ENCODE measurements at places on chromosomes 3 and 15.
A peak's percentile ranks its signal among the peaks of the same experiment; 100 is the strongest.

DNA sequence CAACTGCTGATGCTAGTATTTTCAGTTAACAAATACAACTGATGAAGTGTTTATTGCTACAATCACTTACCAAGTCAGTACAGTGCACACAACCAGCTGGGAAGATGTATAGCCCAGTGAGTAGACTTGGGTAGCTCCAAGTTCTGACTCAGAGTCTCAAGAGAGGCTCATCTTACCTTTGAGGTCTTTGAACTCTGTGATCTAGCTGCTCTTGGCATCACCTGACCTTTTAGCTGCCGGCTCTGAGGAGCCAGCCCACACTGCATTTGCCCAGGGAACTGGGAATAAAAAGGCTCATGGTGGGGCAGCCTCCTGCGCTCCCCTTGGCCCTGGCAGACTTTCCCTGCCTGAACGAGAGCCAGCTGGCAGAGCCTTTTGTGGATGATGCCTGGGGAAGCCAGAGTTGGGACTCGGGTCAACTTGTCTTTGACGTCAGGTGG lies 82.6 kb downstream of the CEMIP start:
- DNase-seq = no peak

GRCh38 chr15:37015035-37015434 lies 85.3 kb downstream of the MEIS2 start:
- DNase-seq = peak; percentile 35

DNA sequence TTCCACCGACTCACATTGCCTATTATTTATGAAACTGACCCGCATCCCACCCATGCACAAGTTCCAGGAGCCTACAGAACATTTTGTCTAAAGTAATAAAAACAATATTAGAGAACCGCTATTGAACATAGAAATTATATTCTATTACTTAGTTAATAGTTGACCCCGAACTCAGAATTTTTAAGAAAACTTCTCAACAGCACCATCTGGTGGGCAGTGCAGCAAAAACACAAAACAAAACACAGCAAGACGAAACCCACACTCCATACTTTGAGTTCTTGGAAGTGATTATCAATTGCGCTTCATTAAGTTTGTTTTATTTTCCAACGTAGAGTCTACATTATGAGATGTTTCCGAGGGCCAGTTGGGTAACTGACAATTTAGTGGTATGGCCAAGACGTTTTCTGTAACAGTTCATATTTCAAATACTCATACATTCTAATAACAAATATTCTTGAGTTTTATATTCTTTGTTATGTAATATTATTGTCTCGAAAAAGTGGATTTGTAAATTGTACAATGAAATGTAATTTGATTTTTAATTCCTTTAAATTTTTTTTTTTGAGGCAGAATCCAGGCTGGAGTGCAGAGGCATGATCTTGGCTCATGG lies 24.0 kb upstream of the C3orf70 start:
- no peak for DNase-seq

DNA sequence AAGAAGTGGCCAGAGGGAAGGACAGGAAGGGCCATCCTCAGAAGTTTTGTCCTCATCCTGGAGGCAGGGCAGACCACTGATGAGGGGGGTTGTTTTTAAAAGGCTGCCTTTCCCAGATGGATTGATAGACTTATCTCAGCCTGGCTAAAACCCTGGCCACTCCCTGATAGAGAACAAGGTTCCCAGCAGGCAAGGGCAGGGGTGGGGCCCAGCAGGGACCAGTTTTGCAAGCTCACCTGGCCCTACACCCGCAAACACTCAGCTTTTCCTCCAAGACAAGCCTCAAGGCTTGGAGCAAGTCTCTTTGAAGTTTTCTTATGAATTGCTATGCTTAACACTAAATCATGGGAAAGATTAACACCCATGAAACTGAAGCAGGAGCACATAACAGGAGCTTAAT lies 9.1 kb downstream of the LIPC start:
- DNase-seq = no peak

DNA sequence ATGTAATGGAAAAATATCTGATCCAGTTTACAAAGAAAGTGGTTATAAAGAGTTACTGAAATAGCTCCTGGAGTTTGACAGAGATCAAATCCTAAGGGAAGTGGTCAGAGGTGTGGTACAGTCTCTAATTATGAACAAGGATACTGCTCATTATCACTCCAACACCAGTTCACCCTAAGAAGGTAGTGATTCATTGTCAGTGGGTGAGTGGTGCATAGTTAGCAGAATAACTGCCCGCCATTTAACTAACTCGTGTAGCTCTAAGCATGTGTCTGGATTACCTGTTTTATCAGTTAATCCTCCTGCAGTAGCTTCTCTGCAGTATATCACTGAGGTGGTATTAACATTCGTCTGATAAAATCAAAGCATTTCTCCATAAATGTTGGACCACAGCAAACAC lies 700.1 kb downstream of the NLGN1 start:
- DNase-seq = no peak

GRCh38 chr15:66698318-66698961 lies 3.6 kb upstream of the SMAD6 start:
- DNase-seq = peak; percentile 57

DNA sequence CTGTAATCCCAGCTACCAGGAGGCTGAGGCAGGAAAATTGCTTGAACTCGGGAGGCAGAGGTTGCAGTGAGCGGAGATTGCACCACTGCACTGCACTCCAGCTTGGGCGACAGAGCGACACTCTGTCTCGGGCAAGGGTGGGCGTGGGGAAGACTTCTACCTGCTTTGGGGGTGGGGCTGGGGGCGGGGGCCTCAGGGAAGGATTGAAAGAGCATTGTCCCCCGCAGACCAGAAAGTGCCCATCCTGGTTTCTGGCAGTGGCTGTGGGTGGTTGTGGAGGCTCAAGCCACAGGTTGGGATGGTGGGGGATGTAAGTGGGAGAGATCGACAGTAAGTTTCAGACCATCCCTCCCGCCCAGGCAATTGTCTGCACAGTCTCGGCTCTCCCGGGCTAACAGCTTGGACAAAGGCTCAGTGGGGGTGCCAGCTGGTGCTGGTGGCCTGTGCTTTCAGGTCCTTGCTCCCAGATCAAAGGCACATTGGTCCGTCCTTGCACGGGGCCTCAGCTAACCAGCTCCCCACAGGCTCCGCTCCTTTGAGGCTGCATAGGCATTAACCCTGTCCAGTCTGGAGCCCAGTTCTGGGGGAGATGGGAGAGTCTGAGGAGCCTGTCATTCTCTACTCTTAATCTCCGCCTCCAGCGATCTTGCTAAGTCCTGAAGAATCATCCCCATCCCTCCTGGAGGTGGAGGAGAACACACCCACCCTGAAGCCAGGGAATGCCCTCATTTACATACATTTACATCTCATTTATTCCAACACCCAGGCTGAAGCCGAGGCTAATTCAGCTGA lies 8.6 kb downstream of the SCN5A start:
- DNase-seq = no peak

- DNase-seq = no peak
Observed at GRCh38 chr15:77597804-77598453, 34.8 kb downstream of the LINGO1 start.

- no peak for DNase-seq
Observed at GRCh38 chr3:110774496-110775265, 296.9 kb upstream of the NECTIN3 start.

DNA sequence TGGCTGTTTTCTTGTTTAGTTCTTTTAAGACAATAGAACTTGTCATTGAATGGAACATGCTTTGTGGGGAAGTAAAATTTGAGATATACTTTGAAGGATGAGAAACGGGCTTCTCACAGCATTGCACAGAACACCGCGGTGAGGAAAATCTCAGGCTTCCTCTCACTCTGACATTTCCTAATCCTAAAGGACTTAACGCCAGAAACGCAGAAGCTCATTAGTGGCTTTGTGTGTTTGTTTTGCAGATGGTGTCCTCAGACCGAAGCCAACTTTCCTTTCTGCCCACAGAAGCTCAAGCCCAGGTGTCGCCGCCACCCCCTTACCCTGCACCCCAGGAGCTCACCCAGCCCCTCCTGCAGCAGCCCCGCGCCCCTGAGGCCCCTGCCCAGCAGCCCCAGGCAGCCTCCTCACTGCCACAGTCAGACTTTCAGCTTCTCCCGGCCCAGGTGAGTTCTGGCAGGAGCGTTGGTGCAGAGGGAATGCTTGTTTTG lies 78.9 kb upstream of the BLM start:
- no peak for DNase-seq

- no peak for DNase-seq
Observed at GRCh38 chr3:140570602-140571001, 107.3 kb upstream of the TRIM42 start.

DNA sequence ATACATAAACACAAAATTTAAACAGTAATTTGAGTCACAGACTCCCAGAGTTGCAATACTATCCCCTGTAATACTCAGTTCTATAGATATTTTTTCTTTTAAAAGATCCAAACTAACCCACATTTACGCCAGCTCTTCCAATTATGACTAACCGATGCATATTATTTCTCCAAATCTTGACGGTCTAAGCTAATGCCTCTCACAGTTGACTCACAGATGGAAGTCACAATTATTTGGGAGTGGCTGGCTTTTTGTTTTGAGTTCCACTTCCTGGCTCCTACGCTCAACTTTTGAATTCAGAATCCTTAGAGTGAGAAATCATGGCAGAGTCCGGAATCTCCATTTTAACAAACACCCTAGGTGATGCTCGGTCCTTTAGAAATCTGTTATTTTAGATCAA lies 749.9 kb downstream of the FHIT start:
- DNase-seq = no peak

- no peak for DNase-seq
Observed at GRCh38 chr3:187920913-187921312, 175.6 kb upstream of the BCL6 start.

DNA sequence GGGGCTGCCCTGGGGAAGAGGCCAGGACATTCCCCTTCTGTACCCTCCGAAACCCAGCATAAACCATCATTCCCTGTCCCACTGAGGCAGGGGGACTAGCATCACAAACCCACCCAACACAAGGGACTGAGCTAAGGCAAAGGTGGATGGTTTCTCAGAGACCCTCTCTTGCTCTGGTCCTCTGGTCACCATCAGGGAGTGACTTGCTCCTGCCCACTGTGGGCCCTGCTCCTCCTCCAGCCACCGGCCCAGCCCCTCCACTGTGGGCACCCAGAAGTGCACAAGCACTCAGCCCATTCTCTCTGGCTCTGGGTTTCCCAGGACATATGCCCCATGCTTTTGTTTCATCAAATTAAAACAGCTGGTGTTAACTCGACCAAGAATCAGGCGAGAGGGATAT lies 44.9 kb downstream of the PTH1R start:
- DNase-seq = no peak

DNA sequence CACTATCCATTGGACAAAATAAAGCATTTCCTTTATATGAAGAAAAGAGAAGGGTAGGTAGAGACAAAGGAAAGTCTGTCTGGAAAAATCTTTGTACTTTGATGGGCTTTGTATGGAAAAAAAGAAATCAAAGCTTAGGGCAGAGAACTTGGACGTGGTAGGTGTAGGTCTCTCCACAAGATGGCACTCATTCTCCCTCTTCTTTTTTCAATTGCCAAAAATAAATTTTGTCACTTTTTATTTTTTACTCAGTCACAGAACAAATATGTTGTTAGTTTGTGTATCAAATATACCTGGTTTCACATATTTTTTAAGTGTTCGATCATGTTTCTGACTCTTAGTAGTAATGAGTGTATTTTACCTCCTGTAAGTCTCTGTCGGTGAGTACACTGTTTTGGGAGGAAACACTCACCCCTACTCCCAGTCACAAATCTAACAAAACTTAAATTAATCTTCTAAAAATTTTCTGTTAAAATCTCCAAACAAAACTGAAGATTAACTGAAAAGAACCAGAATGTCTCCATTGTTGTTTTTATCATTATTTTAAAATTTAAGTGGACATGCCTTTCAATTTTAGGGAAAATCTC lies 415.8 kb upstream of the GOLIM4 start:
- DNase-seq = no peak

DNA sequence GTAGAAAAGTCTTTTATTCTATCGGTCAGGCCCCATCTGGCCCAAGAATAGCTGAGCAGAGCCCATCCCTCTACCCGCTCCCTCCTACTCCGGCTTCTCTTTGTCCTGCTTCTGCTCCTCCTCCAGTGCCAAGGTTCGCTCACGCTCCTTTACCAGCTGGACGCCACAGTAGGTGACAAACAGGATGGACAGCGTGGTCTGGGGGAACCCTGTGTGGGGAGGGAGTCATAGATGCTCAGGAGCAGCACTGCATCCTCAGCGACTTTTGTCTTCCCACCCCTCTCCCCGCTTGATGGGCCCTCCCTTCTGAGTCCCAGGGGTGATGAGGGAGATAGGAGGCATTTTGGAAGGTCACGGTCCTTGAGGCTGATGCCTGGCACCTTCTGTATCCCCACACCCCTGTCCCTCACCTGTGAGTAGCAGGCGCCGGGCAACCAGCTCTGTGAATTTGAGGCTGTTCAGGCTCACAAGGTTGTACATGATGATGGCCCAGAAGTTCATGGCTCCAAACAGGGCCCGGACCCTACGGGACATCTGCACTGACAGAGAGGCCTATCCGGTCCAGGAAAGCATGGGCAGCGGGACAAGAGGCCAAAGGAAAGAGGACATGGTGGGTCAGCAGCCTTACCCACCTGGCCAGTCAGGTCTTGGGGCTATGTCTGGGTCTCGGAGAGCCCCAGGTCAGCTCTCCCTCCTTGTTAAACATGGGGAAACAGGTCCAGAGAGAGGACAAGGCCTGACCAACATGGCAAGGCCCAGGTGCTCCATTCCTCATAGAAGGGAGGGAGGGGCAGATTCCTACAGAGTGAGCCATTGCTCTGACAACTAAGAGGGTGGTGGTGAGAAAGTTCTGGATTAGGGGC lies 7.6 kb downstream of the KLHL40 start:
- no peak for DNase-seq

DNA sequence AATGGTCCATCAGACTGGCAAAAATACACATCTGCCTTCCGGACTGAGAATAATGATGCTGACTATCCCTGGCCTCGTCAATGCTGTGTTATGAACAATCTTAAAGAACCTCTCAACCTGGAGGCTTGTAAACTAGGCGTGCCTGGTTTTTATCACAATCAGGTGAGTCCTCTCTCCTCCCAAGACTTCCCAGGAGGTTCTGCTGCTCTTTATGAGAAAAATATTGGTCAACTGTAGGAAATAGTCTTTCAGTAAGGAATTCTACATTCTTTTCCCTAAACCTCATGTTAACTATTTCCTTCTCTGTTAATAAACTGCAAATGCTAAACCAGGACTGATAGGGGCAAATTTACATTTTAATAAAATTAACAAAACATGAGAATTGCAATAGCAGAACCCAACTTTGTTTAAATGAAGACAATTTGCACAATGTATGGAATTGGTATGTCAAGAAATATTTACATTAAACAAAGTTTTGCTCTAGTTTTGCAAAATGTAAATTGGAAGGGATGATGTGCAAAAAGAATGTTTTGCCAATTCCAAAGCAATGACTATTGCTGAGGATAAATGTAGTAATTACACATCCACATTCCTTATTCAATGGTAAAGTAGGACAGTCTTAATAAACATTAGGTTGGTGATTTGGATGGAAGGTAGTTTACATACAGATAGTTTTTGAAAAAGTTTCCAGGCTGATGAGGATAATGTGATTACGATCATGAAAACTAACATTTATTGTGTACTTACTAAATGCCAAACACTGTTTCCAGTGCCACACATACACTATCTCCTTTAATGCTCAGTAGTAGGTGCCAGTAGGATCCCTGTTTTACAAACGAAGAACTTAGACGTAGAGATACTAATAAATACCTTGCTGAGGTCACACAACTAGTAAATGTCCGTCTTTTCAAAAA lies 21.1 kb downstream of the UPK1B start:
- no peak for DNase-seq

GRCh38 chr3:114450008-114450596 lies 156.3 kb downstream of the TIGIT start:
- DNase-seq = no peak
